ENCODE measurements at places on chromosomes 12 and 14.
A peak's percentile ranks its signal among the peaks of the same experiment; 100 is the strongest.

GRCh38 chr12:157644-158043 lies 56.3 kb downstream of the SLC6A12 start:
- no peak for DNase-seq

DNA sequence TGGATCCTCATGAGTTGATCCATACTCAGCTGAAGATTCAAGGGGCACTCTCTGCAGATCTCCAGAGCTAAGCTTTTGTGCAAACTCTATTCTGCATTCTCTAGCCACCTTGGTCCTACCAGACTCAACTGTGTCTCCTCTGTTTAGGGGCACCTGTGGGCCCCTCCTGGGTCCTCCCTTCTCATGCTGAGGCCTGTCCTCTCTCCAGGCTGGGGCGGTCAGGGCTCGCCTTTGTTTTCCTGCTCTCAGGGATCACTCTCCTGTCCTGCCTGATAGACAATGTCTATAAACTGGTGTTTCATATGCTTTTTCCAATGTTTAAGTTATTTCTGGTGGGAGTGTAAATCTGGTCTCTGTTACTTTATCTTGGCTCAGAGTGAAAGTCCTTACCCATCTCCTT lies 11.6 kb upstream of the KIF26A start:
- no peak for DNase-seq

GRCh38 chr12:67892259-67893021 lies 96.8 kb upstream of the IFNG-AS1 start:
- no peak for DNase-seq

DNA sequence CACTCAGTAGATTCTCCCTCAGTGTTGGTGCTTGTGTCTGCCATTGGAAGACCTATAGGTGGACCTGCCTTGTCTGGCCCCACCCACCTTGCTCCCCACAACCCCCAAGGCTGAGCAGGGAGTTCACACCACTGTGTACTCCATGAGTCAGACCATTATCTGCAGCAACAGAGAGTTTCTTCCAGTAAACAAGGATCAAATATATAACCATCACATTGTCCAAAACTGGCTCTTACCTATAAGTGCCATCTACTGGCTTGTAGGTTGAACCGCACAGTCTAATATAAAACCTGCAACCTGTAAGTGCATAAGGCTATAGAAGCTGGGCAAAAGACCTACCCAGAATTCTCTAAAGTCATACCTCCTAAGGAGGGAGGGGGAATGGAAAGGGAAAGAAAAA lies 7.9 kb downstream of the TAS2R13 start:
- DNase-seq = no peak

DNA sequence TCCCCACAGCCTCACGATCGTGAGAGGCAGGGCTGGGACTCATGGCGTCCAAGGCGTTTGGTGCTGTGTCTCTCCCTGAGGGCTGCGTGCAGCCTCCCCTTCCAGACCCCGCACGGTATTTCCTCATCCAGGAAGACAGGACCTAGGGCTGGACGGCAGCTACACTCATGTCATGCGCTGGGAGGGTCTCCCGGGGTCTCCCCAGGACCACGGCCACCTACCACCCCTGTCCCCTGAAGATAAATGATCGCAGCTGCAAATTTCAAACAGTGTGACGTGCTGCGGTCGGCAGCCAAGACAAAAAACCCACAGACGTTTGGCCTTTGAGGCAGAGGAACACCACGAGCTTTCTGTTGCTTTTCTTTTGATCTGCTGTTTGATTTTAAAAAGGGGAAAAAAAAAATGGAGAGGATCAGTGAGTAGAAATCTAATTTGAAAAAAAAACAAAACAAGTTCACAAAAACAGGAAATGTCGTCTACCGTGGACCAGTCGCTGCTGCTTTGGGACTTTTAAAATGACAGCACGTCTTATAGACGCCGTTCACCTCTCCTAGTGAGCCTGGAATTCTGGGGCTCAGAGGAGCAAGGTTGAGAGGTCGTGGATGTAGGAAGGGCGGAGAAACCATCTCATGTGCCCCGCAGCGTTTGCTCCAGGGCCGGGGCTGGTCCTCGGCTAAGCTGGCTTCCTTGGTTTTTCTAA lies 237.6 kb downstream of the SLC41A2 start:
- peak; percentile 60 for DNase-seq

DNA sequence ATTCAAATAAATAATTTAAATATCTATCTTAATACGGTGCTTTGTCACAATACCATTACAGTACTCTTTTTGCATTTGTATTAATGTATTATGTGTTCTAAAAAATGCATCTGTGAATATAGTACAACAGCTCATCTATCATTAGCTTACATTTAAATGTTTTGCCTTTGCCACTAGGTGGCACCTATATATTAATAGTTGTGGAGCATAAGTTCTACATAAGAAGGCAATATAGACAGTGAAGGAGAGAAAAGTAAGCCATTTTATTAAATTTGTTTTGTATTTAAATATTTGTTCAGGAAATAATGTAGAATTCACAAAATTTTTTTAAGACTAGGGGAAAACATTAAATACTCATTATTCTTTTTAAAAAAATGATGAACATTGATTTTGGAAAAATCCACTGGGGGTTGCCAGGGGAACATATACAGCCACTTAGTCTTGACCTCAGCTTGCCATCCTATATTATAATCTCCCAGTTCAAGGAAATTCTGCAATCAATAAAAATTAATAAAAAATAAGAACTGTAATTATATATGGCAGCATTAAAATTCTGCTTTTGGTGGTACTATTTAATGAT lies 9.8 kb downstream of the CCER1 start:
- no peak for DNase-seq

- DNase-seq = no peak
Measured at GRCh38 chr12:96375841-96376604, 24.2 kb downstream of the CDK17 start.

DNA sequence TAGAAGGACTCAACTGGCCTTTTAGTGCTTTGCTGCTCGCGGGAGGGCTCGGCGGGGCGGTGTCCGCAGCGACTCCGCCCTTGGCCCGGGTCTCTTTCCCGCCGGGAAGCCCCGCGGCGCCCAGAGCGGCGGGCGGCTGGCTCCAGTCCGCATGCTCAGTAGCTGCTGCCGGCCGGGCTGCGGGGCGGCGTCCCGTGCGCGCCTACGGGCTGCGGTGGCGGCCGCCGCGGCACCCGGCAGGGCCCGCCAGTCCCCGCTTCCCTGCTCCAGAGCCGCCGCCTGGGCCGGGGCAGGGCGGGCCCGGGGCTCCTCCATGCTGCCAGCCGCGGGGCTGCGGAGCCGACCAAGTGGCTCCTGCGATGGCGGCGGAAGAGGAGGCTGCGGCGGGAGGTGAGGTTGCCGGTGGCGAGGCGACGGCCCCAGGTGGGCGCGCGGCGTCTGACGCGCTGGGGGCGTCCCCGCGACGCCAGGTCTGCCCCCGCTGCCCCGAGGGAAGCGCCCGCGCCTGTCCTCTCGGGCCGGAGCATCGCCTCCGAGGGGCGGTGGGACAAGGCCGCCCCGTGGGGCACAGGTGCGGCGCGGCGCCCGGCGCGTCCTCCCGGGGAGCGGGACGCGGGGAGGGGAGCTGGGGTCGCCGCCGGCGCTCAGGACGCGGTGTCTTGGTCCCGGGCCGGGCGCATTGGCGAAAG lies at the start of gene BMAL2:
TSS of gene BMAL2 (plus strand) at position 123 of the 689 bp plus-strand sequence. CDS start at position 360, 237 bp downstream.
- DNase-seq = peak; percentile 34

GRCh38 chr14:105491366-105491973 lies 424 bp downstream of the TEDC1 start:
- DNase-seq = peak; percentile 80

- no peak for DNase-seq
Measured at GRCh38 chr14:28746247-28746646, 20.3 kb upstream of the FOXG1 start.

DNA sequence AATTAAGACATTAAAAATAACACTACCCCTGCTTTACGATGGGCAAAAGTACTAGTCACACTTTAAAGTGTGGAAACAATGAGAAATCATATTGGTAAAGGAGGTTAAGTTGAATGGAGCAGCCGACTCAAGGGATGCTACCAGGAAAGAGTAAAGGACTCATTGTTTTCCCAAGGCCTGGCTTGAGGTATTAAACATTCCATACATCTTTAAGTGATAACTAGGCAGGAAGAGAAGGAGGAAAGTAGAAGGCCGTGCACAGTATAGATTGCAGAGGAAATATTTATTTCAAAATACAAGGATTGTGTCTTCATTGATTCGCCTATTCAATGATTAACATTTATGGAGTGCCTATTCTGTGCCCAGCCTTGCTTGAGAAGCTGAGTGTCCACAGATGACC lies 20.6 kb upstream of the YARS2 start:
- DNase-seq = no peak

DNA sequence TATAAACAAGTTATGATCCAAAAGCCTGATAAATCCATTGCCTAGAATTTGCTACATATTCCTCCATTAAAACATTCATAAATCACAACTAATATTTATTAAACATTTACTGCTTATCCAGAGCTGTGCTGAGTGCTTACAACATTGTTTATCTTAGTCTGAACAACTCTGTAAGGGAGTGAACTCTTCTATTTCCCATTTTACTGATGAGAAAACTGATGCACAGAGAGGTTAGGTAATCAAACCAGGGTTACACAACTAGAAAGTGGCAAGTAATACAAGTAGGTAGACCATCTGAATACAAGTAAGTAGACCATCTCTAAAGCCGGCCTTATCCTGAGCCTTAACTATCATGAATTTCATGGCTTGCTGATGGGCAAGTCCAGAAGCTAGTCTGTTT lies 39.5 kb downstream of the WASHC3 start:
- no peak for DNase-seq

- peak; percentile 42 for DNase-seq
Measured at GRCh38 chr12:14167005-14167628, 185.7 kb upstream of the GRIN2B start.

DNA sequence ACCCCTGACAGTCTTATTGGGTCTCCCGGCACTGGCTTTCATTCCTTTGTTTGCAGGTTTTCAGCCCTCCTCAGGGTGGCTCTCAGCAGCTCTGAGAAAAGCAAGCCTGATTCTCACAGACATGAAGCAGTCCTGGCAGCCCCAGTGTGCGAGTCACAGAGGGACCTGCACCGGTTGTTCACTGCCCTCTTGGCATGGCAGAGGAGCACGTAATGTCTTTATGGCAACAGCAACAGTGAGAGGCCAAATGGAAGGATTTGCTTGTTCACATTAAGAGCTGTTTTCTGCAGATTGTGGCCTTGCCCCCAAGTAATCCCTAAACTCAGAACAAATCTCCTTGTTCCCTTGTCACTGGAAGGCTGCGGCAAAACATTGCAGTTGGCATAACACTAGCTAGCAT lies 3.4 kb downstream of the KCNA5 start:
- DNase-seq = no peak

GRCh38 chr12:88298014-88298682 lies 156.0 kb downstream of the TMTC3 start:
- no peak for DNase-seq

Data from activated CD4-positive, alpha-beta T cell treated with anti-CD3 and anti-CD28 coated beads for 4 hours (primary cell).